ENCODE measurements at places on chromosomes 7 and 10. TPM values are rescaled to one million over a fixed set of nuclear protein-coding genes. Genes with fewer than 3 reads are reported as not detected.

DNA sequence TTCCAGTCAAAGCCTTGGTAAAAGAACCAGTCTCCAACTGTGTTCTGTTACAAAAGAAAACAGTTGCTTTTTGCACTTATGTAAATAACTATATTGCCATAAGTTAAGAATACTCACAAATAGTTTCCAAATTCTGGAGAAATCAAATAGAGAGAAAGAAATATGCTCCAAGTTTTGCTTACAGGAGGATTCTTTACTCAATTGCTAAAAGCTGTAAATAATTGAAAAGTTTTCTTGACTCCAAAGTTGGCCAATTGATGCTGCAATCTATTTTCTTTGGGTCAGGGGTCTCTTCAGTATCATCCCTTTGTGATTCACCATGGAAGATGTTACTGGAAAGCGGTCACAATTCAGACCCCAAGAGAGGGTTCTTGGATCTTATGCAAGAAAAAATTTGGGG lies 36.0 kb downstream of the NEURL1 start:
- no peak for DNase-seq

GRCh38 chr7:64102656-64103400 lies 57.6 kb downstream of the ZNF727 start:
- no peak for DNase-seq

DNA sequence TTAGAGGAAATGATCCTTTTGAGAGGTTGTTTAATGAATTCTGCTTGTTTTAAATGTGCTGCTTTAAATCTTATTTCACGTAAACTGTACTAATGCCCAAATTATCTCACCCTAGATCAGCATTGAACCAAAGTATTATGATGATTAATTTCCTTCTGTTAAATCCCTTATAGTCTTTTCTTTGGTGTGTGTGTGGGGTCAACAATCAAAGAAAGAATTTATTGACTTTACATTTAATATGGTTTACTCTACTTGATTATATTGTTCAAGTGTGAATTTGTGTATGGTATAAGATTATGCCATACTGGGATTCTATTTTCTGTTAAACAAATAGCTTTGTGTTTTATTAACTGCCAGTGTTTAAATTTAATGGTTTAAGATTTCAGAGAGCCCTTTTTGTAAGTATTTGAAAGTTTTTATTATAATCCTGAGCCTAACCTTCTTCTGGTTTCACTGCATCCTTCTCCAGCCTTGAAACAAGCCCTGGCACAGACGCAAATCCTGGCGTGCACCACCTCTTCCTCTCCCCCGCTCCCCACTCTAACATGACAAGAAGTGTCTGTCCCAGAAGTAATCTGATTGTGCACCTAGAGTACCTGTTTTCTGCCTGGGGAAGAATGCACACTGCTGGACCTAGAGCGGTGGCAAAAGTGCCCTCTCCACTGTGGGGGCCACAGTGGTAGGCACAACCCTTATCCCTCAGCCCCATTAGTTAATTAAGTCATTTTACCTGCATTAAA lies 70.6 kb downstream of the KAT6B start:
- DNase-seq: no peak

DNA sequence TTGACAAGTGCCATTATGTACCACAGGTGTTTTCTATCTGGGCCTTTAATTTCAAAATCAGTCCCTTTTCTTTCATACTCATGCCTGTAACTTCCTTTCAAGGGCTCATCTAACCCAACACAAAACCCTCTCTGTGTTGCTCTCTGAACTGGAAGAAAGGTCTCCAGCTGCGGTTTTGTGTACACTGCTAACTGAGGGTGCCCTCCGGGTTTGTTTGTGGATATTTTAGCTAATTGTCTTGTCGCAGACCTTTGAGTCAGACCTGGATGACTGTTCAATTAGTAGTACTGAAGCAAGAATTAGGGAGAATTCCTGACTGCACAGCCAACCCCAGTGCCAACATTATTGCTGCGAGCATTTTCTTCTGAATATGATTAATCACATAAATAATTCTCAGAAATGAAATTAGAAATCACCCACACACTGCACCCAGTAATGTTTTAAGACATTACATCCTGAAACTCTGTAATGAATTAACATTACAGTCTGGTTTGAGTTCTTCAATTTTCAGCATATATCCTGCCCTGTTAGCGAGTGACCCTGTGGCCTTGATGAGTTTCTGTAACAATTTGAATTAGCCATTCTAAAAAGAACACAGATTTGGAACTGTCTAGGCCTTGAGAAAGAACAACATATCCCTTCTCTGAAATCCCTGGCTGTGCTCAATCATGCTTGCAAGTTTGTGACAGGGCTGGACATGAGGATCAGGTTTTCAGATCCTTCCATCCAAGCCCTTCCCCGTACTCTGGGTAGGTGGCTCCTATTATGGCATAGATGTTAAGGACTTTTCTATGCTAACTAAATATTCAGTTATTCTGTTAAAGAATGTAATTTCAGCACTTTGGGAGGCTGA lies 460.1 kb downstream of the PLXDC2 start:
- no peak for DNase-seq

GRCh38 chr7:112986256-112987031 lies 100.2 kb downstream of the GPR85 start:
- DNase-seq: no peak

DNA sequence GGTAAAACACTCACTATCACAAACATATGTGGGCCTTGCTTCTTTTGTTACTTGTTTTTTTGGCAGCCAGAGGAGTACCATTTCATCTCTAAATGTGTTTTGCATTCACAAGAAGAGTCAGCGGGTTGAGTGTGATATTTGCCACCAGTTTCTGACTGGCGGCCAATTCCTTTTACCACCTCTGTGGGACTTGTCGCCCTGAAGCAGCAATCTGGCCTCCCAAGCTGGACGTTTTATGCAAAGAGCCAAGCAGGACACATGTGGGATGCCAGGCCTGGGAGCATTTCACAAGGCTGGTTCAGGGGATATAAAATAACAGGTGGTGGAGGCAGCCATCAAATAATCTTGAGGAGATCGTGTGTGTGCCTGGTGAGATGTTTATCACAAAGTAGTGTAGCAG lies 61.8 kb upstream of the TRIL start:
- DNase-seq: no peak

DNA sequence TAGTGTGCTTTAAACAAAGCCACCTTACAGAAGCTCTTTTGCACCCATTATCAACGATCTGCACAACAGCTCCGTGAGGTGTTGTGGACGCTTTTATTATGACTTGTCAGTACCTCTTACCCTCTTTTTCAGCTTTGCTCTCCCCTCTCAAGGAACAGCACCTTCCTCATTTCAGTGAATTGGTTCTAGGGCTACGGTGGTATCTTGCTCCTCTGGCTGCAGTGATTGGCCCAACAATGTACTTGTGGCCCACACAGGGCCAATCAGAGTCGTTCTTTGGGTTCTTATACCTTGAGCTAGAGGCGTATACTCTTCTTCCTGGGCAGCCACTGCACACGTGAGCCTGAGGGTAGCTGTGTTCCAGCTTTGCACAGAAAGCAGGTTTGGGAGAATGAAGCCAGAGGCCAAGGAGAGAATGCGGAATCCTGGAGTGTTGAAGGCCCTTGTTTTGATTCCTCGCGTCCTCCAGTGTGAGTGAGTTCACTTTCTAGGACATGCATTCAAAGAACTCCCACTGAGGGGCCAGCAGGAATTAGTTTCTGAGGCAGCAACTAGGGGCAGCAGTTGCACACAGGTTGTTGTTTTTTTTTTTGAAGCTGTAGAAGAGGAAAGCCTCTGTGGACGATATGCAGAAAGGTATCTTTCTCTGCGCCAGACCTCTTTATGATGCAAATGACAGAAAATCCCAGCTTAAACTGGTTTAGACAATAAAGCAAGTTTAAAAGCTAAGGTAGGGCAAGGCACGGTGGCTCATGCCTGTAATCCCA lies 49.8 kb upstream of the PDZD8 start:
- DNase-seq: no peak

DNA sequence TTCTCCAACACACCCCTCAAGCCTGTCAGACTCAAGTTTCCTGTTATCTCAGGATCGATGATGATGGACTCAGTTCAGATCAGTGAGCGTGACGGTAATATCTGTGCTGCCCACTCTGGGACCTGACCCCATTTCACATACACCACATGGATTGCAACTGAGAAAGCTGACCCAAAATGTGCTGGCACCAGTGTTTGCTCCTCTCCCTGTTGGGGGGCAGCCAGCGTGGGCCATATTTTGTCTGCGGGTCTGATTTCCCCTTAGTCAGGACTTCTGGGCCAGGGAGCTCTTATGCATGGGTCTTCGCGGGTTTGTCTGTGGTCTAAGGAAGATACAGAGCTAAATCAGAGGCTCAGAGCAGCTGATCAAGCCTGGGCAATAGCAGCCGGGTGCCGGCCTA lies 42.6 kb upstream of the TRIM8 start:
- no peak for DNase-seq

DNA sequence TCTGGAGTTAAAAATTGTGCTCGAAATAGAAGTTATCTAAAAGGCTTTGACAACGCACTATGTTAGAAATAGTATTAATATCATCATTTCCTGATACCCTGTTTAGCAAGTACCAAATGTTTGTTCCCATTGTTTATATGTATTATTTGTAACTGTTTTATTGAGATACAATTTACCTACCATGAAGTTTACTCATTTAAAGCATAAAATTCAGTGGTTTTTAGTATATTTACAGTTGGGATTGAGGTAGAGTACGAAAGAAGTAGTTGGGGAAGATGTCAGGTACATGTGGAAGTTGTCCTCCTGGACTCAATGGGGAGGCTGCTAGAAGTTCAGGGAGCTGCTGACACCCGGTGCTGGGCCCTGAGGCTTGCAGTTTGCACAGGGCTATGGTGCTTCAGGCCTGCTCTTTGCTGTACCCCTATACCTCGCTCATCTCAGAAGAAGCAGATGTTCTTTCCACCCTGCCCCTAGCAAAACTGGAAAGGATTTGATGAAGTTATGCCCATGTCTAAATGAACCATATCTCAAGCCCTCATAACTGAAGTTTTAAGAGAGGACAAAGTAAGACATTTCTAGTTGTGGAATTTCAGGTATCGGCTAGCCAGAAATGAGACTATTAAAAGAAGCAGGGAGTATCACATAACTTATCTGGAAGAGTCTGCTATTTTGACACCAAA lies 25.2 kb upstream of the WNT16 start:
- DNase-seq: no peak

- DNase-seq: peak; percentile 60
Observed at GRCh38 chr7:92835851-92836488, 403 bp downstream of the CDK6 start.

DNA sequence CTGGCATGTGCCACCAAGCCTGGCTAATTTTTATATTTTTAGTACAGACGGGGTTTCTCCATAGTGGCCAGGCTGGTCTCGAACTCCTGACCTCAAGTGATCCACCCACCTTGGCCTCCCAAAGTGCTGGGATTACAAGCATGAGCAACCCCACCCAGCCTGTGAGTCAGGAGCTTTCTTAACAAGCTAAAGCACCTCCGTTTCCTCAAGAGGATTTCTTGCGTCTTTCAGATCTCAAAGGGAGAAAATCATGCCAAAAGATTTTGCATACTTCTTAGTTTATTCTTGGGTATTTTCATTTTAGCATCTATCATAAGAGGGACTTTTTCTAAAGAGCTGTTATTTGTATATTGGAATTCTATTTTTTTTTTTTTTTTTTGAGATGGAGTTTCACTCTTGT lies 47.9 kb upstream of the FOXK1 start:
- DNase-seq: no peak

DNA sequence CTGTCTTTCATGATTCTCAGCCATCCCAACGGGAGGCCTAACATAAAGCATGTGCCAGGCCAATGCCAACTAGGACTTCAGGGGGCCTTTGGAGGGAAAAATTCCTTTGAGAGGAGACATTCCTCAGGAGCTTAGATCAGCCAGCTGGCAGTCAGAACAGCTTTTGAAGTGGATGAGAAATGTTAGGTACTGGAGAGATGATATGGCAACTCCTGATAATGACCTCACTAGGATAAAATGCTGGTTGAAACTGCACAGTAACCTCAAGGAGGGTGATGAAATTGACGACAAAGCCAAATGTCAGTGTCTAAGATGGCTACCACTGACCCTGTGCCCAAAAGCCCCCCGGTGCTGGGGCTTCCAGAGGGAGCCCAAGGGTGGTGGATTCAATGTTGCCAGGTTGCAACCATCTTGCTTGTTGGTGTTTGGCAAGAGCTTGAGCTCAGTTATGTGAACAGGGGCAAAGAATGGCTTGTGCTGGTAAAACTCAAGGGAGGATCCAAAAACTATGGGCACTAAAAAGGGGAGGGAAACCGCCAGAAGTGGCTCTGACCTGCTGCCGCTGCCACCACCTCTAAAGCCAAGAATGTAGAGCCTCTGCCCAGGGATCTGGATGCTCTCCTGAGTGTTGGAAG lies 121.2 kb downstream of the UBE2H start:
- DNase-seq: no peak

GRCh38 chr10:5512881-5513612 lies 11.7 kb upstream of the CALML3 start:
- DNase-seq: peak; percentile 35

GRCh38 chr10:33337326-33337957 lies 3.0 kb upstream of the NRP1 start:
- DNase-seq: no peak

- DNase-seq: no peak
Observed at GRCh38 chr10:112809736-112810135, 140.3 kb upstream of the TCF7L2 start.

DNA sequence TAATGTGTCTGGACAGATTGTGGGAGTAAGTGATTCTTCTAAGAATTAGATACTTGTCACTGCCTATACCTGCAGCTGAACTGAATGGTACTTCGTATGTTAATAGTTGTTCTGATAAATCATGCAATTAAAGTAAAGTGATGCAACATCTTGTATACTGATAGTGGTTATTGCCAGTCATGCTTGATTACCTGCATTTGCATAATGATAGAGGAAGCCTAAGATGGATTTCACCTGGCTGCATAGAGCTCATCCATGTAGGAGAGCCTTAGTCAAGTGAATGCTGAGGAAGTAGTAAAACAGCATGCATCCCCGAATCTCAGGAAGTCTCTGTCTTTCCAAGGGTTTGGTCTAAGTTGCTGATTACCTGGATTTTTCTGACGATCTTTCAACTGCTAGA lies 64.2 kb upstream of the CAPZA2 start:
- DNase-seq: no peak

DNA sequence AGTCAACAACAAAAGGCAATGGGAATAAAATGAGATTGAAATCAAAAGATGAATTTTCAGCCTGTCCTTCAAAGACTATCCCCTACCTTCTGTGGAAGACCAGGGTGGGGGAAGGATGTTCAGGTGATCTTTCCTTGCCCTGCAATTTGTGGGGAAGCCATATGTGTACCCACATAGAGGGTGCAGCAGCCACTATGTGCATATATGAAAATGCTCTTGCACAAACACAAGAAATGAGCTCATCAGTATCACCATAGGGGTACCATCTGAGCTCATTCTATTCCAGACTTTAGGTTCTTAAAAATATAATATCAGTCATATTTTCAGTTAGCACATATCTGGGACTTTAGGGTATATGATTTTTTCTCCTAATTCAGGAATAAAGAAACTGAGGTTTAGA lies 17.7 kb downstream of the GIMAP5 start:
- no peak for DNase-seq

Gene GSAP
- total RNA-seq: 20.1 TPM

Gene PRPS1L1
- total RNA-seq: not detected

Gene CYP26C1
- total RNA-seq: not detected

Gene GCK
- total RNA-seq: not detected

Gene OPALIN
- not detected for total RNA-seq

Gene EIF5AL1
- 0.47 TPM for total RNA-seq

Gene CPA4
- 68.7 TPM for total RNA-seq

Gene BRAT1
- 79.3 TPM for total RNA-seq
